Subcutaneous preadipocyte (primary cell): ENCODE measurements at places on chromosomes 11 and 22. TPM values are rescaled to one million over a fixed set of nuclear protein-coding genes. Genes with fewer than 3 reads are reported as not detected.

RAG2 gene
- total RNA-seq, result not detected in 2 replicates

PTPRJ gene
- total RNA-seq, result 2.2 and 6.8 TPM in 2 replicates

SYT13 gene
- not detected in 2 replicates for total RNA-seq

APLNR gene
- total RNA-seq, result not detected in 2 replicates

MMP12 gene
- total RNA-seq, result 0.59 TPM in 1 of 2 replicates, not detected in the other

POU2AF1 gene
- total RNA-seq, result not detected in 2 replicates

NXPE2 gene
- total RNA-seq, result under 0.01 TPM in 1 of 2 replicates, not detected in the other

RAC2 gene
- 7.0 and 16.6 TPM in 2 replicates for total RNA-seq

PRAME gene
- 0.20 and 0.37 TPM in 2 replicates for total RNA-seq

CSF2RB gene
- total RNA-seq, result not detected in 2 replicates

CCDC116 gene
- under 0.01 and 0.39 TPM in 2 replicates for total RNA-seq

IFITM1 gene
- total RNA-seq, result 9.6 and 32.7 TPM in 2 replicates

FAT3 gene
- 0.20 and 0.37 TPM in 2 replicates for total RNA-seq

KRTAP5-2 gene
- not detected in 2 replicates for total RNA-seq

BTG4 gene
- total RNA-seq, result not detected in 2 replicates

PLEKHA7 gene
- under 0.01 and 0.20 TPM in 2 replicates for total RNA-seq

C11orf87 gene
- total RNA-seq, result not detected in 2 replicates

IMMP1L gene
- total RNA-seq, result 4.4 and 8.8 TPM in 2 replicates

YPEL4 gene
- total RNA-seq, result 0.39 and 0.73 TPM in 2 replicates

SLC22A25 gene
- not detected in 2 replicates for total RNA-seq
